ENCODE measurements at places on chromosomes 5 and 9.

- DNase-seq: no peak
Measured at GRCh38 chr5:75671506-75671905, 45.7 kb downstream of the POC5 start.

- no peak for DNase-seq
Measured at GRCh38 chr5:170945275-170945674, 83.5 kb downstream of the RANBP17 start.

GRCh38 chr5:129746876-129747275 is 1.0 kb upstream of the MINAR2 start:
- no peak for DNase-seq

- no peak for DNase-seq
Measured at GRCh38 chr5:154193701-154194121, 3.2 kb downstream of the GALNT10 start.

- DNase-seq: no peak
Measured at GRCh38 chr5:175862131-175863012, 9.0 kb upstream of the CPLX2 start.

DNA sequence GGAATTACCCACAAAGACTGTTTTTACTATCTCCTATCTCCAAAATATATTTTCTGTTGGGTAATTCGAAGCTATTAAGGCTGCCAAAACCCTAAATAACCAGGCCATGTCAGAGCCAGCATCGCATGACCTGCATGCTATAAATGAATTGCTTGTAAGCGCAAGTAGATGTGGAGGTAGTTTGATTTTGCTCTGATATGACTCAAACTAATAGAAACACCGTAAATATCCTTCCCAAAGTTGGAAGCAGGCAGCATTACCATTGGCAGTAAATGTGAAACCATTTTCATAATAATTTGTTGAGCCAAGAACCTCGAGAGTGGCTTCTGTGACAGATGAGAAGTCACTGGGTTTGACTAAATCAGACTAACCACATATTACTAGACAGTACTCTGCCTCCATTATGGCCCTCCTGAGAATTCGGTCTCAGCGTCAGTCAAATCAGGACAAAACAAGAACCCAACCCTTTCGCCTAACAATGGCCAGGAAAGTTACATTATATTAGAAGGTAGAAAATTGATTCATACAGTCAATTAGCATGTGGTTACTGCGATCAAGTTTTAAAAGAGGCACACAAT is 289.8 kb downstream of the SPOCK1 start:
- no peak for DNase-seq

DNA sequence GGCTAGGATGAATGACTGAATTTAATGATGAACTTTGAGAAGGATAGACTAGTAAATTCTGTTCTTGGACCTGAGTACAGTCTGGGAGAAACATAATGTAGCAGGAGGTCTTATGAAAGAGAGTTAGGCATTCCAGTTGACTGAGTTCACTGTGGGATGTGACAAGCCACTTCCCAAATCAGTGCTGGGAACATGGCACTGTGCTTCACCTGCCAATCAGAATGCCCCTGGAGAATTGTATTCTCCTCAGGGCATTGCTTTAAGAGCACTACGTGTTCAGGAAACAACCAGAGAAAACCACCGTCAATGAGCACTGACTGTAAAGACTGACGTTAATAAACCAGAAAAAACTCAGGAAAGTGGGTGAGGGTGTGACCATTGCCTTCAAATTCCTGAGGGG is 1.2 kb downstream of the CCDC107 start:
- no peak for DNase-seq

- no peak for DNase-seq
Measured at GRCh38 chr5:69238760-69239251, 4.1 kb downstream of the CDK7 start.
